Kasumi-1 (cell line): ENCODE measurements at places on chromosomes 4 and X.

DNA sequence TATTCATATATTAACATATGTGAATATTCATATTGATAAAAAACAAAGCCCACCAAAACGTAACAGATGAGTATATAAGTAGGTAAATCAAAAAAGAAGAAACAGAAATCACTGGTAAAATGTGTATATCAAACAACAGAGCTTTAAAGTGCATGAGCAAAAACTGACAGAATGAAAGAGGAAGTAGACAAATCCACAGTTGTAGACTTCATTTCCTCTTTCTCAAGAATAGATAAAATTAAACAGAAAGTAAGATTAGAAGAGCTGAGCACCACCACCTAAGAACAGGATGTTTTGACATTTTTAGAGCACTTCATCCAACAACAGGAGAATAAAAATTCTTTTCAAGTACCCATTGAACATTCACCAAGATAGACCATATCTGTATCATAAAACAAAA lies 64.6 kb downstream of the CNKSR2 start:
- peak; percentile 71 for DNase-seq

DNA sequence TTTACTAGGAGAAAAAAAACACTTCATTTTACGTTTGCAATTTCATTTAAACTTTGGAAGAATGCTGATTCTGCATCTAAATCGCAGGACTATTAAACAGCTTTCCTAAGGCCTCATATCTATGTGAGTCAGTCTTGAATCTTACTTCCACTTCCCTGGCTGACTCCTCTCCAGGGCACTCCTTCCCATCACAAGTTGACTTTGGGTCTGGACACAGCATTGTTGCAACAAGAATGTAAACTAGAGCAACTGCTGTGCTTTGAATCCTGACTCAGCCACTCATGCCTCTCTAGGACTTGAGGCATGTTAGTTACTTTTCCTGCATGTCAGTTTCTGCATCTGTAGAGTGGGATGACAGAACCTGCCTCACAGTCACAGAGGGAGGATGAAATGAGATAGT lies 413.8 kb downstream of the FAT4 start:
- no peak for DNase-seq

DNA sequence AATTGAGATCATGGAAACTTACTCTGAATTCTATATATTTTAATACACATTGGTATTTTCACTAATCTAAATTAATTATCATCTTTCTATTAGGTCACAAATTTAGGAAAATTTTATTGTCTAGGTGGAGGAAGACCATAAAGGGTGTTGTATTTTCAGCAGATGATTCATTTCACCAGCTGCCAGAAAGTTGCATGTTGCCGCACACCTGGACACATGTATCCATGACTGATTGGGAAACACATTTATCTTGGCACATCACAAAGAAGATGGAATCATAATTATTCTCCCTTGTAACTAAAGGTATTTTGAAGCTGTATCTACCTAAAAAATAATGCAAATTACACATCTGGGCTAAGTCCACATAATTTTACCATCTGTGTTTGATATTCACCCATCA lies 33.1 kb downstream of the SLC7A11 start:
- no peak for DNase-seq

DNA sequence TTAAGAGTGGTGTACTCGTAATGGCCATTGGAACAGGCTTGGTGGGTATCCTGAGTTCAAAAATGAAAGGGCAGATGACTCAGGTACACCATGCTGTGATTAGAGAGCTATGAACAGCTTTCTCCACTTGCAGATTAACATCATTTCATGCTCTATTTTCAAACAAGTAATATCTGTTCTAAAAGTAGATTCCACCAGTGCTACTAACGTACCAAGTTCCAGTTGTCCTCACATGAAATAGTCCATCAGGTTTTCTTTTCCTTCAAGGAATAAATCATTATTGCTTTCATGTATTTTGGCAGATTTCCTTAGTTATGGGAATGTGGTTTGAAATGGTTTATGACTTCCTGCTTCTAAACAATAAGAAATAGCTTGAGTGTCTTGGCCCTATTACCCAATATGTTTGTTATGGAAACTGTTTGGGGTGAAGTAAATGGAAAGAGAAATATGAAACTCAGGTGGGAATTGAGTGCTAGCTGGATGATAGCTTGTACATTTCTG lies 49.9 kb downstream of the PCDH7 start:
- DNase-seq: no peak

DNA sequence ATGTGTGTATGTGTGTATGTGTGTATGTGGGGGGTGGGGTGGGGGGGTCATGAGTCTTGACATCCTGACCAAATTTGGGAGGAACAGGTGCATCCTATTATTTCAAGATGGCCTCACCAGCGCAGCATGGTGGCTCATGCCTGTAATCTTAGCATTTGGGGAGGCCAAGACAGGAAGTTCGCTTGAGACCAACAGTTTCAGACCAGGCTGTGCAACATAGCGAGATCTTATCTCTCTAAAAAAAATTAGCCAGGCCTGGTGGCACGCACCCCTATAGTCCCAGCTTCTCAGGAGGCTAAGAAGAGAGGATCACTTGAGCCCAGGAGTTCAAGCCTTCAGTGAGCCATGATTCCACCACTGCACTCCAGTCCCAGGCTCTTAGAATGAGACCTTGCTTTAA lies 47.0 kb upstream of the DHRSX start:
- DNase-seq: no peak
